Large intestine (tissue), 12 donors: ENCODE measurements at places on chromosomes 2 and 18.

DNA sequence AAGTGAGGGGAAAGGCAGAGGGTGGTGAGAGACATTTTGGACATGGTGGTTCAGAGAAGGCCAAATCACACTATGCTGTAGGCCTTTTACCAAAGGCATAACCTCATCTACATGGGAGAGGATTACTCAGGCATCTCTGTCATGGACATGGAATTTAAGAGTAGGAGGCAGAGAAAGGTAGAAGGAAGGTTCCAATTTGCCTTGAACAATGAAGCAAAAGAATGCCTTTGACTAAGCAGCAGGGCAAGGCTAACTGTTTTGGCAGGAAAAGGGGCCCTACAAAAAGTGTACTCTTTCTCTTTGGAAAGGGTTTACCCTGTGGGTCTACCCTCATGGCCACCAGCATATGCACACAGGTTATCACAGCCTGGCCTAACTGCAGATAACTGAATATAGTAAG, 45.6 kb upstream of the RNU4ATAC start:
- no peak for DNase-seq

GRCh38 chr18:79314838-79315388, 80.8 kb upstream of the NFATC1 start:
- DNase-seq: no peak

- peak; percentile 3 for DNase-seq
These were observed 44.4 kb upstream of the ITPRID2 start for GRCh38 chr2:181847198-181847556.

- DNase-seq: no peak
These were observed 10.9 kb downstream of the CIAO1 start for GRCh38 chr2:96276787-96277499.

DNA sequence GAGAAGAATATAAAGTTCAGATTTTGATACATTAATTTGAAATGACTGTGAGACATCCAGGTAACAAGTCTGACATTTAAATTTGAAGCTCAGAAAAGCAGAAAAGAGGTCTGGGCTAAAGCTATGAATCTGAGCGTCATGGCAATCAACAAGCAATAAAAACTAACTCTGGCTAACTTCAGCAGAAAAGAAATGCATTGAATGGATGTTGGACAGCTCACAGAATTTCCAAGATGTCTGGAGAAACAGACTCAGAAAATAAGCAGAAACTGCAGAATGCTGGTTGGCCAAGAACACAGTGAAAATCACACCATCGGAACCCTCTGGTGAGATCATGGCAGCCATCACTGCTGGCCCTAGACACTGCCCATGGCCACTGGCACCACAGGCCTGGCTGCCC, 366.6 kb downstream of the METTL4 start:
- DNase-seq: no peak
